Progenitor cell of endocrine pancreas (in vitro differentiated cells): ENCODE measurements at places on chromosomes 3 and 15. TPM values are rescaled to one million over a fixed set of nuclear protein-coding genes. Genes with fewer than 3 reads are reported as not detected.

GRCh38 chr3:45211466-45212094 lies 14.5 kb downstream of the TMEM158 start:
- no peak overlapping the region for H3K27ac ChIP-seq
- H3K27me3 ChIP-seq: peaks cover 37% of the 10 kb centered on the region
- H3K36me3 ChIP-seq: no peaks in the 10 kb centered on the region
- H3K4me3 ChIP-seq: no peak overlapping the region

DNA sequence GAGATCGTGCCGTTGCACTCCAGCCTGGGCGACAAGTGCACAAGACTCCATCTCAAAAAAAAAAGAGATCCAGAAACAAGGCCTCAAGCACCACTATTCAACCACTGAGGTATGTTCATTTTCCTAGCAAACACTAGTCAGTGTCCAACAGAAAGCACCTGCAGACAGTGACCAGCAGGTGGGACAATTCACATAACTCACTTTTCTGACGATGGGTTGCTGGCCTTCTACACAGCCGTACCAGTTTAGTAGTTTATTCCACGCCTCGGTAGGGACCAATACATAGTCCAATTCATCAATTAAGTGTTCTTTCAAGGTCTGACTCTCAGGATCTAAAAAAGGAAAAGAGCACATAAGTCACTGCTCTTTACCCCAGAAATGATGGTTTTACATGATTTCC lies 12.4 kb downstream of the USP4 start:
- no peaks in the 10 kb centered on the region for H3K27me3 ChIP-seq
- peaks cover 26% of the 10 kb centered on the region for H3K36me3 ChIP-seq
- no peak overlapping the region for H3K4me3 ChIP-seq
- H3K4me1 ChIP-seq: no peaks in the 10 kb centered on the region

DNA sequence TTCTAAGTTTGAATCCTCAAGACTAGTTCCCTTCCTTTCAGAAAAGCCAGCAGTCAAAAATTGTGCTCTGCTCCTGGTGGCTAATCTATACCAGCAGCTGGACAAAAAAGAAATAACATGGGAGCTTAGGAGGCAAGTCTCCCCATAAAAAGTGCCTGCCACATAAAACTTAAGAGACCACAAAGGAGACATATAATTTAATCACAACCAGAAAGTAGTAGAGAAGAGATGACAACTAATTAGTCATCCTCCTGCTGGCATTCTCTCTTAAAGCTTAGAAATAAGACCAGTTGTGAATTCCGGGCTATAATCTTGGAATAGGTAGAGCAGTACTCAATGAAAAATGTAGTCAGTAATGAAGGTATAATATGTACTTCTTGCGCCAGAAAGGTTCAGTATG lies 20.2 kb upstream of the IMPG2 start:
- no peak overlapping the region for H3K4me3 ChIP-seq
- no peaks in the 10 kb centered on the region for H3K4me1 ChIP-seq
- H3K36me3 ChIP-seq: peaks cover 8% of the 10 kb centered on the region
- no peaks in the 10 kb centered on the region for H3K27me3 ChIP-seq

DNA sequence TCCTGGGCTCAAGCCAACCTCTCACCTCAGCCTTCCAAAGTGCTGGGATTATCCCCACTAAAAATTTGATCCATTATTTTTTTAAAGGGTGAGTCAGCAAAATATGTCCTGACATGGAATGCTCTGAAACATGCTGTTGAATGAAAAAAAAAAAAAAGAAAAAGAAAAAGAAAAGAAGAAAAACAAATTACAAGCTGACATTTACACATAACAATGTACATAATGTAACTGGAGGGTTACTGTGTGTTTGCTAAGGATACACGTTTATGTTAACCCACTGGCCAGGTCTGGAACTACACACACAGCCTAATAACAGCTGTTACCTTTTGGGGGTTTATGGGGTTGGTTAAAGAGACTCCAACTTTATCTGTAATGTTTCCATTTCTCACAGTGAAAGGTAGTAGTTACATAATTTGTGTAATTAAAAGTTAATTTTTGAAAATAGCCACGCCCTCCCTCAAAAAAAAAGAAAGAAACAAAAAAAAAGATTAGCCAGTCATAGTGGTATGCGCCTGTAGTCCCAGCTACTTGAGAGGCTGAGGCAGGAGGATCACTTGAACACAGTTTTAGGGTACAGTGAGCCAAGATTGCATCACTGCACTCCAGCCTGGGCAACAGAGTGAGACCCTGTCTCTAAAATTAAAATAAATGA lies 3.1 kb upstream of the MESP2 start:
- peaks cover 33% of the 10 kb centered on the region for H3K27me3 ChIP-seq
- no peaks in the 10 kb centered on the region for H3K4me1 ChIP-seq
- no peak overlapping the region for H3K27ac ChIP-seq
- H3K4me3 ChIP-seq: no peak overlapping the region

GRCh38 chr3:59313365-59313764 lies 263.5 kb upstream of the CFAP20DC start:
- peaks cover 6% of the 10 kb centered on the region for H3K4me1 ChIP-seq
- no peak for DNase-seq
- H3K27ac ChIP-seq: no peak overlapping the region
- no peak overlapping the region for H3K4me3 ChIP-seq

- no peak overlapping the region for H3K4me3 ChIP-seq
- no peak for DNase-seq
- no peak overlapping the region for H3K27ac ChIP-seq
- peaks cover 4% of the 10 kb centered on the region for H3K4me1 ChIP-seq
- H3K27me3 ChIP-seq: peaks cover 24% of the 10 kb centered on the region
Measured at GRCh38 chr3:38094999-38095398, 41.9 kb downstream of the ACAA1 start.

- peak within 1 kb of the TSS; percentile 85 for H3K27ac ChIP-seq
Measured at GRCh38 chr3:9769426-9770275, at the start of gene CAMK1. CAMK1 (minus strand) TSS chr3:9769947; CDS start chr3:9767749, 2,198 bp downstream.

- no peaks in the 10 kb centered on the region for H3K36me3 ChIP-seq
- H3K4me1 ChIP-seq: peaks cover 13% of the 10 kb centered on the region
- H3K4me3 ChIP-seq: no peak overlapping the region
- H3K27me3 ChIP-seq: no peaks in the 10 kb centered on the region
- DNase-seq: no peak
Measured at GRCh38 chr3:142615171-142615570, 19.0 kb downstream of the PLS1 start.

GRCh38 chr3:120111898-120112297 lies 17.7 kb upstream of the GSK3B start:
- peak overlapping the region; percentile 27 for H3K27ac ChIP-seq
- peaks cover 6% of the 10 kb centered on the region for H3K4me1 ChIP-seq
- H3K4me3 ChIP-seq: no peak overlapping the region

- no peak overlapping the region for H3K27ac ChIP-seq
- peaks cover 37% of the 10 kb centered on the region for H3K4me1 ChIP-seq
- no peak for DNase-seq
- H3K36me3 ChIP-seq: no peaks in the 10 kb centered on the region
- H3K27me3 ChIP-seq: no peaks in the 10 kb centered on the region
- H3K4me3 ChIP-seq: no peak overlapping the region
Measured at GRCh38 chr3:136728473-136728872, 23.7 kb downstream of the STAG1 start.

Gene TMEM108
- 6.1 and 6.7 TPM in 2 replicates for total RNA-seq

Gene ACTRT3
- total RNA-seq: 2.1 and 2.6 TPM in 2 replicates

Gene SOX2
- 55.0 and 72.0 TPM in 2 replicates for total RNA-seq

Gene DOCK3
- 10.0 and 10.6 TPM in 2 replicates for total RNA-seq

Gene SLC2A2
- 1.5 TPM in 2 replicates for total RNA-seq

Gene NAALADL2
- total RNA-seq: 10.4 TPM in 2 replicates

Gene CGNL1
- 40.4 and 41.9 TPM in 2 replicates for total RNA-seq

Gene SLC24A5
- not detected in 2 replicates for total RNA-seq
